COR-L47 (cell line): ENCODE measurements at places on chromosomes 5 and 9.

- no peak for DNase-seq
Measured at GRCh38 chr5:103472830-103473229, 89.8 kb downstream of the NUDT12 start.

DNA sequence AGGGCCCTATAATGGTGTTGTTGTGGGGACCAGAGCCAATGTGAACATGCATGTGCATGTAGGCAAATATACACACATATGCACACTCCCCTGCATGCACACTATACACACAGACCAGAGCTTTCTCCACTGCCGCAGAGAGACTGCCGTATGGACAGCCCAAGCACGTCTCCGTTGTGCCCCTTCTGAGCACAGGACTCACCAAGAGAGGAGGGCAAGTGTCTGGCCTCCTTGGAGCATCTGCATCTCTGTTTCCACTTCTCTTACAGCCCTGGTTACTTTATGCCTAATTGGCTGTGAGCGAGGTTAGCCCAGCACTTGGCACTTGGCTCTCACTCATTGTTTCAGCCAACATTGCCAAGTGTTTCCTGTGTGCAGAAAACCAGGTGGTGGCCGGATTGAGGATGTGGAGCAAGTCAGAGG, 30.4 kb downstream of the CSF2 start:
- DNase-seq: no peak

- no peak for DNase-seq
Measured at GRCh38 chr5:78887384-78888118, 97.6 kb downstream of the ARSB start.

- no peak for DNase-seq
Measured at GRCh38 chr9:129341171-129341986, 163.3 kb upstream of the IER5L start.

GRCh38 chr5:170273968-170274710, 23.4 kb downstream of the LCP2 start:
- peak; percentile 86 for DNase-seq

- no peak for DNase-seq
Measured at GRCh38 chr9:134725605-134725940, 84.0 kb downstream of the COL5A1 start.

- no peak for DNase-seq
Measured at GRCh38 chr9:110874963-110875674, 163.2 kb downstream of the LPAR1 start.

GRCh38 chr9:38414040-38414723, 10.1 kb downstream of the IGFBPL1 start:
- DNase-seq: no peak

- no peak for DNase-seq
Measured at GRCh38 chr9:91833878-91834255, 116.2 kb downstream of the ROR2 start.

GRCh38 chr9:93903886-93904648, 51.1 kb downstream of the BARX1 start:
- no peak for DNase-seq

DNA sequence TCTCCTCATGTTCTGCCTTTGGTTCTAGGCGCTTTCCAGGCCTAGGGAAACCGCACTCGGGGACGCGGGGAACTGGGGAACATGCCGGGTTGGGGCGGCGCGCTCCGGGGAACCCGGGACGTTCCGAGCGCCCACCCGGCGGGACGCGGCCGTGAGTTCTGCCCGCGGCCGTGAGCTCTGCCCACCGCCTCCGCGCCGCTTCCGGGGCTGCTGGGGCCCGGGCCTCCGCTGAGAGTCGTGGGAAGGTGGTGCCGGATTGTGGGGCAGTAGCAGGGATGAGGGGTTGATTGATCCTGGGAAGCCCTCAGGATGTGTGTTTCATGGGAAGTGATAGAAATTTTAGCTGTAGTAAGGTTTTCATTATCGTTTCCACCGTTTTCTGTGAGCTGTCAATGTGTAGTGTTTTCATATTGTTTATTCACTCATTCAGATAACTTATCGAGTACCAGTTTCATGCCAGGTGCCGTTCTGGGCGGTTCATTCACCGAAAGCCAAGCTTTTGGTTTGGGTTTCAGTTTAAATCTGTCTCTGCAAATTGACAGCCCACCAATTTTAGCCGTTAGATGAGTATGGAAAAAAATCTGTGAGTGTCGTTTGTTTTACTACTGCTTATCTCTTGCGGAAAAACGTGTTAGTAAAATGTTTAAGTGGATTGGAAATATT, 657 bp downstream of the MTRR start:
- no peak for DNase-seq

DNA sequence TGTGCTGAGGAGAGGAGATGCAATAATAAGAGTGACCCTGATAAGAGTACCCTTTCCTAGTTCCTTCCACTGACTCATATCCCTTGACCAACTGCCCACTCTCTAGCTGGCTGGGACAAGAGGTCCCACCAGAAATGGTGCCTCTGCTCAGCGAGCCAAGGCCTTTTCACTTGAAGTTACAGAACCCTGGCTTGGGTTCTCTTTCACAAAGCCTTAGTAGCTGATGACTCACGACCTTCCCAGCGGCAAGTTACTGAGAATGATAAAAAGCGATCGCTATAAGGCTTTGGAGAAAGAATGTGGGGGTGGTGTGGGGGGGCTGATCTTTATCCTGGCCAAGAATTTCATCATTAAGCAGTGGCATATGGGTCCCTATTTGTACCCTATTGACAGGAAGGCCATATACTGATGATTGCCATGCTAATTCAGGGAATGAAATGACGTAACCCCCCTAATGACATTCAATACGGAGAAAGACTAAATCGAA, 90.3 kb downstream of the FBXO38 start:
- no peak for DNase-seq

GRCh38 chr5:7728076-7728475, 122.9 kb downstream of the CFAP90 start:
- no peak for DNase-seq

GRCh38 chr5:122501089-122501435, 189.0 kb downstream of the SNCAIP start:
- no peak for DNase-seq

DNA sequence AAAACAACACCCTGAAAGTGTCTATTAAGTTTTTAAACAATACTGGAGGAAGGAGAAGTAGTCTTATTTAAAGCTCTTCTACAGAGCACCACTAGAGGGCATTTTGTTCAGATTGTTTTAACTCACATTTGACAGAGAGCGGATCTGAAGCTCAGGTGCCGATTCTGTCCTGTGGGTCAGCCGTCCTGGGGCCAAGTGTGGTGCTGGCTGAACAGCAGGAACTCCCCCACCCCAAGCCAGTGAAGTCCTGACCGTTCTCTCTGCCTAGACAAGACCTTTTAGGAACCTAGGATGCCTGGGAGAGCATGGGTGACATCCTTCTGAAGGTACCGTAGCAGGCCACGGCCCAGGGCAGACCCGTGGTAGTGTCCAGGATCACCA, 3.9 kb downstream of the EXOC3 start:
- DNase-seq: peak; percentile 59

DNA sequence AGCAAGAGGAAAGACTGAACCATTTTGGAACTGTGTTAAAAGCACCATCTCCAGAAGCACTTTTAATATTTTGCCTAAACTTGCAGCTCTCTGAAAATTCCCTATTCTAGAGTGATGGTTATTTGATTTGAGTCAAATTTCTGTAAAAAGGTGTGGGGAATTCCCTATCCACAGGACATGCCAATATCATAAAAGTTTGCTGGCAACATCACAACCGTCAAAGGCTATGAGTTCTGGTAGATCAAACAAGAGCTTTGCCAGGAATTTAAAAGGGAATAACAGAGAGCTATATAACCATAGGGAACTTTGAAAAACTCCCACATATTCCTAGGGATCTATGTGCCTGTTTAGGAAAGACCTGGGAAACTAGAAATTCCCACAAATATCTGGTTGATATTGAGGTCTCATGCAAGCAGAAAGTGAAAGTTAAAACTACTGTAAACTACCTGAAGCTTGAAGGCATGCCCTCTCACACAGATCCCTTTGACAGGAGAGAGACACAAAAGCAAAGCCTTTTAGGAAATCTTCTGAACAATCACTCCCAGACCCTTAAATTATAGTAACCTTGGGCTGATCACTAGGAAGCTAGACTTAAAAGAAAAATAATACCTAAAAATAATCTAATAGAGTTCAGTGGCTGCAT, 549.9 kb downstream of the ANXA1 start:
- DNase-seq: no peak

DNA sequence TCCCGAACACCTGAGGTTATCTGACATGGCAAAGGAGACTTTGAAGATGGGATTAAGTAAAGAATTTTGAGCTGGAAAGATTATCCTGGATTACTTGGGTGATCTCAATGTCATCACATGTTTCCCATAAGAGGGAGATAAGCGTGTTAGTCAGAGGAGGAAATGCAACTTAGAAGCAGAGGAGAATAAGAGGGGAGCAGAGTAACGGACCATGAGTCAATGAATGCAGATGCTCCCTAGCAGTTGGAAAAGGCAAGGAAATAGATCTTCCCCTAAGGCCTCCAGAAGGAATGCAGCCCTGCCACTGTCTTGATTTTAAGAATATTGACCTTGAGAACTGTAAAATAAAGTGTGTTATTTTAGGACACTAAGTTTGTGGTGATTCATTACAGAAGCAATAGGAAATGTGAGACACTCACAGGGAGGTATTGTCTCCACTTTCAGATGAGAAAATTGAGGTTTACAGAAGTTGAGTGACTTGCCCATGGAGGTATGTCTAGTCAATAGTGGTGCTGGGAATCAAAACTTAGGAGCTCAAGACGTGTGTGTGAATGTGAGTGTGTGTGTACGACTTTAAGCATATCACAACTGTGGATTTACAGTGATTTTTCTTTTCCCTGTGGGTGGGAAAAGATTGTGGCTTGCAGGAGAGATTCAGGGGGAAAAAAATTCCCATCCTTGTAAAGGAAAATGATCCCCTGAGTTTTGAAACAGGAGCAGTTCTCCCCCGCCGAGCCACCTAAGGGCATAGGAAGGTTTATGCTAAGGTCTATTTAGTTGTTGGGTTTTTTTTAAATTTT, 125.3 kb downstream of the TRIM32 start:
- no peak for DNase-seq

- no peak for DNase-seq
Measured at GRCh38 chr9:77876091-77876490, 155.5 kb downstream of the GNAQ start.

DNA sequence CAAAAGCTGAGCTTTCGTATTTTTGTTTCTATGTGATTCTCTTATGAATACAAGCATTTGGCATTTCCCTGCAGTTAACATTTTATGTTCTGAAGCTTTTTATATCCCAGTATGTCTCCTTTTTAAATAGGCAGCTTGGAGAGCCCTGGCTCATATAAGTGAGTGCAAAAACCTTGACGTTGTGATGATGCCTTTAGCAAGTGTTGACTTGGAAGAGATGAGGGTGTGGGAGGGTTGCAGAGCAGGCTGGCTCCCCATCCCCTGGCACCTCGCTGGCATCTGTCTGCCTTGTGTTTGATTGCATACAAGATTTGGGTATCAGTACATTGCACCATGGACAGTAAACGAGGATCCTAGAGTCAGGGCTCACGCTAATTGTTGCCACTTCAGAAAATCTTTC, 42.1 kb upstream of the DIRAS2 start:
- no peak for DNase-seq

DNA sequence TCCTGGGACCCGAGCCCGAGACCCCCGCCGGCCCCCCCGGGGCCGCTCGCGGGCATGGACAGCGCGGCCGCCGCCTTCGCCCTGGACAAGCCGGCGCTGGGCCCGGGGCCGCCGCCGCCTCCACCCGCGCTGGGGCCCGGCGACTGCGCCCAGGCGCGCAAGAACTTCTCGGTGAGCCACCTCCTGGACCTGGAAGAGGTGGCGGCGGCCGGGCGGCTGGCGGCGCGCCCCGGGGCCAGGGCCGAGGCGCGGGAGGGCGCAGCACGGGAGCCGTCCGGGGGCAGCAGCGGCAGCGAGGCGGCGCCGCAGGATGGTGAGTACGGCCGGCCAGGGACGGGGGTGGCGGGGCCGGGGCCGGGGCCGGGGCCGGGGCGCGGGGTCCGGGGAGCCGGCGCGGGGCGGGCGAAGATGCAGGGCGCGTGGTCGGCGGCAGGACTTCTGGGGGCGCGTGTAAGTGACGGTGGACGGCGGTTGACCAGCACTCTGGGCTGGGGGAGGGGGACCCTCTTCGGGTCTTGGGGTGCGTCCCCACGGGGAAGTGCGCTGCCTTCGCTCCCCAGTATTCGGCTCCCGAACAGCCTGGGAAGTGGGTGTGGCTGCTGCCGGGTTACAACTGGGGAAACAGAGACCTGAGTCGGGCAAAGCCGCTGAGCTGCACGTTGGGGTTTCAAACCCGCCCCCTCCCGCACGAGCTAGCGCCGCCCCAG, 520 bp downstream of the PRRX2 start:
- DNase-seq: no peak

- DNase-seq: no peak
Measured at GRCh38 chr5:40831346-40832210, 3.4 kb downstream of the RPL37 start.

DNA sequence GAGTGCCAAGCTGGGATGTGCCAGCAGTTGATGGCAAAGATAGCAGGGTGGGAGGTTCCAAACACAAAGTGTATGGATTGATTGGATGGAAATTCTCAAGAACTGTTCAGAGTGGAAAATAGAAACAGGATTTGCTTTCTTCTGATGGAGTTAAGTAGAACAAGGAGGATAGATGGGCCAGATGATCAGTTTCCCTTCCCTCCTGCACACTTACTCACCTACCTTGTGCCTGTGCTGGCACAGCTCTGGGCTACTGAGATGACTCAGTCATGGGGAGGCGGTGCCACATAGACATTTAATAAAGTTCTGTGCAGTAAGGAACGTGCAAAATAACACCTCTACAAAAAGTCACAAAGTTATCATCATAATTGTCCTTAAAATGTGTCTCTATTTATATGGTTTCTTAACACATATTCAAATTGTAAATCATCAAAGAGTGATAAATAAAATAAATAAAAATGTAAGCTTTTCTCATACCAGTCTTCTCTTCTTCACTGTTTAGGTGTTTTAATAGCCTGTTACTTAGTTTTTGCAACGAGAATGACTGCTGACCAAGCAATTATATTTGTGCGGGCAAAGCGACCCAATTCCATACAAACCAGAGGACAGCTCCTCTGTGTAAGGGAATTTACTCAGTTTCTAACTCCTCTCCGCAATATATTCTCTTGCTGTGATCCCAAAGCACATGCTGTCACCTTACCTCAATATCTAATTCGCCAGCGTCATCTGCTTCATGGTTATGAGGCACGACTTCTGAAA, 12.7 kb downstream of the PTPDC1 start:
- DNase-seq: no peak

- DNase-seq: no peak
Measured at GRCh38 chr9:123127512-123128075, 94.1 kb downstream of the GPR21 start.

DNA sequence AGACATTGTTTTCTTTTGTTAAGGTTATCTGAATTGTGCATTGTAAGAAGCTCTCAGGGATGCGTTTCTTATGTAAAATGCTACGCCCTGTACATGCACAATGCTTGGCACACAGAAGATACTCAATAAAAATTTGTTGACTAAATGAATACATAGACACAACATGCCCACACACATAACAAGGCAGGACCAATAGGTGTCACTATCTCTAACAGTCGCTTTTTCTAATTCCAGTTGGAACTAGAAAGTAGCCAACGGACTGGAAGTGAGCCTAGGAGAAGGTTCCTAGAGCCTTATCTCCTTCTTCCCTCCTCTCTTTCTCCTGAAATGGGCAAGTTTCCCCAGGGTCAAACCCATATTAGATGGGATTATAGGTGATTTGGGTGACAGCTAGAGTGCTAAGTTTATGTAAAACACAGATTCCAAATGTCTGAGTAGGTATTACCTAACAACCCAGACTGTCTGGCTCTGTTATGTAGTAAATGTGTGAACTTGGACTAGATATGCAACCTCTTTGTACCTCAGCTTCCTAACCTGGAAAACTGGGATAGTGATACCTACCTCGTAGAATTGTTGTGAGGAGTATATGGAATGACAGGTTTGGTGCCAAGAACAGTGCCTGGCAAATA, 603.0 kb downstream of the RAB3C start:
- DNase-seq: no peak

- no peak for DNase-seq
Measured at GRCh38 chr5:25754895-25755294, 1110.1 kb upstream of the CDH10 start.
